ENCODE measurements at places on chromosomes 7 and 10. TPM values are rescaled to one million over a fixed set of nuclear protein-coding genes. Genes with fewer than 3 reads are reported as not detected.

The NPSR1 gene
- total RNA-seq: not detected

The PTPRE gene
- total RNA-seq: 6.2 TPM

The TRIM24 gene
- 17.4 TPM for total RNA-seq

The CCDC3 gene
- 0.14 TPM for total RNA-seq

The ATRNL1 gene
- 11.7 TPM for total RNA-seq

The ODAD2 gene
- 1.7 TPM for total RNA-seq

The PITX3 gene
- total RNA-seq: 2.7 TPM

- no peak for DNase-seq
These were observed 414.7 kb upstream of the SEMA3C start for GRCh38 chr7:81333536-81333935.

- peak; percentile 15 for DNase-seq
These were observed 179.5 kb upstream of the RNF32 start for GRCh38 chr7:156460858-156461627.

GRCh38 chr7:121334376-121334775 is 5.6 kb downstream of the WNT16 start:
- DNase-seq: no peak

DNA sequence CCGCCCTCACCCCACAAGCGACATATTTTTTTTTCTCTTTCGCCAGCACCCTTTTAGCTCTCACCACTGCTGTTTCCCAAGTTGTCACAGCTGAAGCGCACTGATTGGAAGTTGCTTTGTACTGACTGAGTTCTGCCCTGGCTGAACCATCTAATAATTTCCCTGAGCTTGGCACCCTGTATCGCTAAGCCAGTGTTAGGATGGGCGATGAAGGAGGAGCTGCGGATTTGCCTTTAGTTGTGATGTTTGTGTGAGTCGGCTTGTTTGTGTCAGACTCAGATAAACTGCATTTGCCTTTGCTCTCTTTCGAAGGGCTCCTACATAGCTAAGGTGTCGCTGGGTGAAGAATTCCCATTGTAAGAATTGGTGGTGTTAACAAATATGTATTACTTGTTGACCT is 1.3 kb upstream of the ATXN7L1 start:
- DNase-seq: no peak

DNA sequence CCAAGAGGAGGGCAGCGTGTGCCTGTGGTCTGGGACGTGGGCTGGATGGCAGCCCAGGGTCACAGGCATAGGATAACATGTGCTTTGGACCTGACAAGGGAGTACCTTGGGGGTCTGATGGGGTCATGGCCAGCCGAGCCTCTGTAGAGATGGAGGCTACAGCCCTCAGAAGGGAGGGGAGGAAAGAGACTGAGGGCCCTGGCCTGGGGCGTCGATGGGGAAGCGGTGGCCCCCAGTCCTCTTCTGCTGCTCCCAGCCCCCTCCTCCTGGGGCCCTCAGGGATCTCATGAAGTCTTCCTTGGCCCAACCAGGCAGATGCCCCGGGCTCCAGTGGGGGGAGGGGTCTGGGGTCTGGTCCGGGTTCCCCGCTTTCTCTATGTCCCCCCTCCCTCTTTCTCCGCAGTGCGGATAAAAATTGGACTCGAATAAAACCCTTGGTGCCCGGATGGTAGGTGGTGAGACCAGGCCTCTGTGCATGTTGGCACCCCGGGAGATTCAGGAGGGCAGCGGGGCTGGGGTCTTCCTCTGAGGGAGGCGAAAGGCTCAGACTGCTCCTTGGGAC is 15.6 kb upstream of the HSPB1 start:
- DNase-seq: no peak

DNA sequence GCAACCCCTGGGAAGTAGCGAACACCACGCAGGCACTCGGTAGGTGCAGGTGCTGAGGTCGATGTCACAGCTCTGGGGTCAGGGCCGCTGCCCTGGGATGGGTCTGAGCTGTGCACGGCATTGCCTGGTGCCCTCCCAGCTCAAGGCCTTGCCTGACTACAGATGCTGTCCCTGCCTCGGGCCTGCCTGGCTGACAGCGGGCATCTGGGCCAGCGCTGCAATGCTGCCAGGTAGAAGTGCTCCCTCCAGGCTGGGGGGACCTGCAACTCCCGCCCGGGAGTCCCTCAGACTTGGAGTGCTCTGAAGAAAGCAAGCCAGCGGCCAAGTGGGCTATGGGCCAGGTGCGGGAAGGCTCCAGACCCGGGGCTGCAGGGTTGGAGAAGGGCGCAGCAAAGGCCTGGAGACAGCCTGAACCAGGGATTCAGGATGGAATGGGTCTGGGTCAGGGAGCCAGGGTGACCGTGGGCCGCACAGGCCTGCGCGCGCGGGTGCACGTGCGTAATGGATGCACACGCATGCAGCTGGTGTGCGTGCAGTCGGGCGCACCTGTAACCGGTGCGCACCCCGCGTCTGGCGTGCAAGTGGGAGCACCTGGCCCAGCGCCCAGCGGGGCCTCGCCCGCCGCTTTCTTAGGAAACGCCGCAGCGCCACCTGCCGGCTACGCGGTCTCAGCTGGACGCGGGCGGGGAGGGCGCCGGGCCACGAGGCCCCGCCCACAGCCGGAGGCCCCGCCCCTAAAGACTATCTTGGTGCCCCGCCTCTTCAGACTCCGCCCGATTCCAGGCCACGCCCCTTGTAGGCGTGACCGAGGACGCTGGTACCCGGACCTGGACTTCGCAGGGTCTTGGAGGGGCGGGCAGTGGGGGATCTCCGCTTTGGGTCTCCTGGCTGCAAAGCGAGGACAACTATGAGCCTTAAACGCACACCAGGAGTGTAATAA is 46.7 kb downstream of the MICALL2 start:
- peak; percentile 1 for DNase-seq

DNA sequence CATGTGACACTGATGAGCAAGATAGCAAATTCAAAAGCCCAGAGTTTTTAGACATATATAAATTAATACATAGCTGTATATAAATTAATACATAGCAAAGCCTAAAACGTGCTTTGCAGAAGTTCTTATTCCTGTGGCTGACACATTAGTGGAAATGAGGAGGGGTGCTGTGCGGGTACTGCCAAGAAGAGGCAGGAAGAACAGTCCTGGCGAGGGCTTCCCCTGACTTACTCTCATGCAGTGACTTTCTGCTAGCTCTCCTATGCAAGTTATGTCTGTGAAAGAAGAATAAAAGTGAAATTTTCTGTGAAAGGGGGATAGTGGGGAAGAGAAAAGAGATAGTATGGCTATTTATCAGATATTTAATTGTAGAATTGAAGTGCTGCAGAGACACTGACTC is 27.6 kb downstream of the TWIST1 start:
- no peak for DNase-seq

GRCh38 chr10:28875549-28876081 is 198.3 kb downstream of the BAMBI start:
- DNase-seq: peak; percentile 46

DNA sequence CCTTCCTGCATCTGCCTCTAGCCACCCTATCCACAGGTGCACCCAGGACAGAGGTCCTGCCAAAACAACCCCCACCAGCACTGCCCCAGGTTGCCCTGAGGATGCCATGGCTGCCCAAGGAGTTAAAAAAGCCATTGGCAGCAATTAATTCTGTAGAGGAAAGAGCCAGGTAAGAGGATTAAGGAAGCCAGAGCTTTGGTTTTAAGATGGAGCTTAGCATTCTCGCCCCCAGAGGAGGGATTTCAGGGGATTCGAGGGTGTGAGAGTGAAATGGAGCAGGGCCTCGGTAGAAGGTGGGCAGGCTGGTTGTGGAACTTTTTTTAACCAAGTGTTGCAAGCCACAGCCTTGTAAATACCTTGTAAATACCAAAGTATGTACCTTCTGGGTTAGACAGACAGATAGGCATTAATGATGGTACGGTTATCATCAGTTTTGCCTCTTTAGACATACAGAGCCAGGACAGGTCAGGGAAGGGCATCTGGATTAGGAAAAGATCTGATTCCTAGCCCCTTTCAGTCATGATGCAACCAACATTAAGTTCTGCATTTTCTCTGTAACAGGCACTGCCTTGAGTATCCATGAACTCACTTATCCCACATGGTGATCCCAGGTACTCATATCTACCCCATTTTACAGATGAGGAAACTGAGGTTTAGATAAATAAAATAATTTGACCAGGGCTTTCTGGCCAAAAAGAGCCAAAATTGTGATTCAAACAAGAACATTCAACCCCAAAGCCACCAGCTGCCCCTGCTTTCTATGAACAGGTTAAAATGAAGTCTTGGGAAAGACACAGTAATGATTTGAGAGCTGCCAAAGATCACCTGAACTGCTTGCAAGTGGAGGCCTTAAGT is 120.7 kb upstream of the PPIF start:
- DNase-seq: no peak
